ENCODE measurements at places on chromosomes 7 and 10.

DNA sequence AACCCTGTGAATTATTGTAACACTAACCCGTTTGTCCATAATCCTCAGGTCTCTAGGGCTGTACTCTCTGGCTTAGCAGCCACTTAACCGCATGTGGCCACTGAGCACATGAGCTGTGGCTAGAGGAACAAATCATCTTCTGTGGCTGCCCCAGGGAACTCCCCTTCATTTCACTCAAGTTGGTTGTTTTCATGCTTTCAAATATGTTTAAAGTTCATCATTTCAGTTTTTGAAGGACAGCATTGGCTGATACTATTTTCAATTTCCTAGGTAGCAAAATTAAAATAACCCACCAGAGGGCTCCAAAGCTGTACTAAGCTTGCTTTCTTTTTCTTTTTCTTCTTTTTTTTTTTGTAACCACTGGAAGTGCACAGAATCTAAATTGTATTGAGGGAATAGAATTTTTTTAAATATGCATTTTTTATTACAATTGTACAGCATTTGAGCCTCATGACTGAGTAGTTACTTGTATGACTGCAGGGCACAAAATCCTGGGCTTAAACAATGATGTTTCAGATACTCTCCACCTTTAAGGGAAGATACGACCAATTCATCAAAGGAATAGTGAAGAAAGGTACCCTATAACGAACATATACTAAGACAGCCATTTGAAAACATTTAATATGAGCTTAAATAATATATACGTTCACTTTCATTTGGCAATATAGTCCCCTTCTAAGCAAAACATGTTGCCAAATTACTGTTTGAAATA is 38.6 kb downstream of the MRC1 start:
- DNase-seq = peak; percentile 39

DNA sequence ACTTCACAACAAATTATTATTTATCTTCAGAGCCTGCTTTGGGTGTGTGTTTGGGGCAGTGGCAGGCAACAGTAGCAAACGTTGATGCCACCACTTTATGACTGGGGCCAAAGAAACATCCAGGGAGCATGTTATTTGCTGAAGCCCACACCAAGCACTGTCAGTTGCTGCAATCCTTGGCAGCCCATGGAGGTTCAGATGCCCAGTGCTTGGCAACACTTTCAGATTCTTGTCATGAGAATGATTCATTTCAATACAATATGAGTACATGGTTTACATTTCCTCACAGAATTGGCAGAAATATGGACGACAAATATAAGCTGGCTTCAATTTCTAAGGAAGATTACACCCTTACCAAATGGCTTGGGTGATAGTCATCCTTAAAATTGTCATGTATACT is 46.5 kb upstream of the GLI3 start:
- no peak for DNase-seq

DNA sequence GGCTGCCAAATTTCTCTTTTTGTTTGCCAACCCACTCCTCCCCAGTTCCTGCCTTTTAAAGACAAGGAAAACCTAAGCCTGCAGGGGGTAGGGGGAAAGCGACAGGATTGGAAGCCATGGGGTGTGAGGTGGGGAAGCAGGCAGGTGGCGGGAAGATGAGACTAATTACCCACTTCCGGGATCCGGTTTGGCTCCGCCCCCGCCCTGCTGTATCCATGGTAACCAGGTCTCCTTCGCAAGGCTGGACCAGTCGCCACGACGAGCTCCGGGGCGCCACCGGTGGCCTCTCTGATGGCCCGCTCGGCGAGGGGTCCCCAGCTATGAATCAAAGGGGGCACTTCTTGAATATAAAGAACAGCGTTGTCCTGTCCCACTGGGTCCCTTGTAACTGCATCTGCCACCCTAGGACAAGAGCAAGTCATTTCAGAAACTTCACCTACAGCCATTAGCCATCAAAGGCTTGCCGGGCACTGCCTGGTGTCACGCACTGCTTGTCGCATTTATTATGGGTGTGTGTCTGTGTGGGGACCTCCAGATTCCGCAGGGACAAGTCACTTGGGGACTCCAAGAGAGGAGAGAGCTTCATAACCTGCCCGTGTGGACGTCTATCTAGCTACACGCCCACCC is 55.4 kb upstream of the LMTK2 start:
- DNase-seq = peak; percentile 82

- DNase-seq = no peak
Observed at GRCh38 chr10:77542710-77543259, 94.8 kb downstream of the KCNMA1 start.

- peak; percentile 86 for DNase-seq
Observed at GRCh38 chr7:332646-333392, 42.8 kb downstream of the FOXL3 start.

GRCh38 chr7:129184981-129185670 is 3.3 kb upstream of the SMO start:
- DNase-seq = no peak

DNA sequence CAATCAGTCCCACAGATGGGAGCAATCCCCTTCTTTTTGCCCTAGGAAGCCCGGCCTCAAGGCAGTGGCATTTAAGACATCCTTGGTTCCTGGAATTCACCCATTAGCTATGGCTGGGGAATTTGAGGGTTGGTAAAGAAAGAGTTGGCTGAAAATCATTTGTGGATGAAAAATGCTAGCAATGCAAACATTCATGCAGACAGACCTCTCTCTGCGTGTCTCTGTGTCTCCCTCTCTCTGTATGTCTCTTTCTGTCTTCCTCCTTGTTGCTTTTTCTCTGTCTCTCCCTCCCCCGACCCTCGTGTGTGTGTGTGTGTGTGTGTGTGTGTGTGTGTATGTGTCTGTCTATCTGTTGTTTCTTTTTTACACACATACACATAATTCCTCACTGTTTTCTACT is 19.4 kb downstream of the LDB3 start:
- no peak for DNase-seq

- DNase-seq = peak; percentile 23
Observed at GRCh38 chr10:52740913-52741675, 31.5 kb downstream of the MBL2 start.

DNA sequence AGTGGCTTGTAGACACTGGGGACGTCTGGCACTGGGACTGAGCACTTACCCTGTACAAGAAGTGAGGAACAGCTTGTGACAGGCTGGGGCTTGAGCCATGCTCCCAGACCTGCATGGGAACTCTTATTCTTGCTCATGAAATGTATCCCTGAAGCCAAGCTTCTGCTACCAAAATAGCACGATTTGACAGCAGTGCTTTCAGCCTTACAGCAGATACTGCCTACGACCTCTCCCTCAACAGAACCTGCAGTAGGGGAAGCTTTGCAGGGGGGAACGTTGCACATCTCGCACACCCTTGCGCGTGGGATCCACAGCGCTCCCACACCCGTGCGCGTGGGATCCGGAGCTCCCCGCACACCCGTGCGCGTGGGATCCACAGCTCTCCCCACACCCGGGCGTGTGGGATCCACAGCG is 88.0 kb downstream of the CREM start:
- DNase-seq = no peak
